Left ventricle myocardium inferior (tissue), 1 donor: ENCODE measurements at places on chromosomes 7 and 10.

DNA sequence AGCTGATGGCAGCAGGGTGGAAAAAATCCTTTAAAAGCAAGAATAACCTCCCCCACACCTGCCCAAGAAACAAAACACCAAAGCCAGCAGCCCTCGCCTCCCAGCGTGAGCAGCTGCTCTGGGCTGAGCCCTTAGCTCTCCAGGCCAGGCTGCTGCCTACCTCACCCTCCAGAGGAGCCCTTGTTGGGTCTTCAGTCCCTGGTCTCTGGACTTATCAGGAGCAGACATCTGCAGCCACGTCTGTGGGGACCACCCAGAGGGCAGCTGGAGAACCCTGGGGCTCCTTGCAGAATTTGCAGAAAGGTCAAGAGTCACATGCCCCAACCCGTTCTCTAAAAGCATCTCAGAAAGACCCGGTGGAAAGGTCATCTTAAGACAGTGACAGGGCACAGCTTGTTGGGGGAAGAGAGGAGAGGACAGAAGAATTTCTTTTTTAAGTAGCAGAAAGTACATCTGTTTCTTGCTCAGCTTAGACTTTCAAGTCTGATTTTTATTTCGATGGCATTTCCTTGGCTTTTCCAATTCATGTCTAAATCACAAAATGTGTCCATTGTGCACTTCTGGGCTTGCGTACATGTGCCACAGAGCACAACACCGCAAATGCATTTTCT lies 425.7 kb upstream of the NFE2L3 start:
- DNase-seq, result no peak

GRCh38 chr10:103936022-103936421 lies 18.0 kb upstream of the STN1 start:
- no peak for DNase-seq

DNA sequence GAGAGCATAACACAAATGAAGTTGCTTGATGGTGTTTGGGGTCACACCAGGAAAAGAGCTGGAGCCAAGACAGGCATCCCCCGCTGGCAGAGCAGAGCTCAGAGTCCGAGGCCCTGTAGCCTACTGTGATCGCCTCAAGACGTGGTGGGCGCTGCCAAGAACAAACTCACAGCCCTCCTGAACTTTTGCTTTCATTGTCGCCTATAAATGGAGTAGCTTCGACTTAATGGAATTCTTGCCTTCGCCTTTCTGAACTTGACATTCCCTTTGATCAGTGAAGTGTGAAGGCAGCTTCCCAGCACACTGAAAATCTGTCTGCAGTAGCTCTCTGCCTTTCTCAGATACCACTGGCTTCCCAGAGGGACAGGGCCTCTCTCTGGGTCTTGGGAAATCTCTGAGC lies 21.3 kb downstream of the CPXM2 start:
- no peak for DNase-seq

DNA sequence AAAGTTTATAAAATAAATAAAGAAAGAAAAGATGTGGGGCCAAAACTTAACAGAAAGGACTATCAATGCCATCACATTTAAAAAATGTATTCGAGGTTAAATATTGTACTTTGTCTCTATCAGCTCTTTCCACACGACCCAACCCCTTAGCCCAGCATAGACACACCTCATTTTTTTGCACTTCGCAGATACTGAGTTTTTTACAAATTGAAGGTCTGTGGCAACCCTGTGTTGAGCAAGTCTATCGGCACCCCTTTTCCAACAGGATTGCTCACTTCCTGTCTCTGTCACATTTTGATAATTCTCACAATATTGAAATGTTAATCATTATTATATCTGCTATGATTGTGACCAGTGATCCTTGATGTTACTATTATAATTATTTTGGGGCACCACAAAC lies 151.6 kb upstream of the TBX20 start:
- no peak for DNase-seq

DNA sequence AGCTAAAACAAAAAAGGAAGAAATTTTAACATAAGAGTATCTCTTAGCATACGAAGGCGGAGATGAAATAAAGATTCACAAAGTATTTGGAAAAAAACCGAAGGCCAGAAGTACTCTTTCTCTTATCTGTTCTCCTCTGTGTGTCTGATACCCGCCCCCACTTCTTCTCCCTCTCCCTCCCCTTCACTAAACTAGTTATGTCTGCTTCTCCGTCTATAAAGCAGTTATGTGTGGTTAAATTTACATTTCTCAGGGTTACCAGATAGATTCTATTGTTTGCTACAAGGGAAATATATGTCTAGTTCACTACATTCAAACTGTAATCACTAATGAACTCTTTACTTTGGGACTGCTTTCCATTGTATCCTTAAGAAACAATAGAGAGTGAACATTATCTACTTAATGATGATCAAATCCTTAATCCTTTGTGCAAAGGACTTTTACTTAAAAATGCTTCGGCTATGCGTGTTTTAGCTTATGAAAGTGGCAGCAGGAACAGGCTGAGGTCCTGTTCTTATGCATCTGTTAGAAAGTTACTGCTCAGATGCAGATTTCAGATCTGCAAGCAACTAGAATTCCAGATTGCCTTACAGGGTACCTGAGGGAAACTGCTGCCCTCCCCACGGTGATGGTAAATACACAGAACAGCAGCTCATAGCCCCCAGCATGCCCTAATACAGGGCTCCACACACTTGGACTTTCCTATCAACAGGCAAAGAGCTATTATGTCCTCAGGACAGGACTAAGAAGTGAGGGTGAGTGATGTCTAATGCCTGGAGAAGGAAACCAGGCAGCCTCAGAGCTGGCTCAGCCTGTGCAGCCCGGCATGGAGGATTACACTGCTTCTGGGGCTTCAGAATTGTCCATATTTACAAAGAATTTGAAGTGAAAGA lies 273.3 kb downstream of the FZD1 start:
- DNase-seq, result no peak
